Inflammatory macrophage treated with lipopolysaccharide for 4 hours (primary cell): ENCODE measurements at places on chromosomes 3 and 15.

DNA sequence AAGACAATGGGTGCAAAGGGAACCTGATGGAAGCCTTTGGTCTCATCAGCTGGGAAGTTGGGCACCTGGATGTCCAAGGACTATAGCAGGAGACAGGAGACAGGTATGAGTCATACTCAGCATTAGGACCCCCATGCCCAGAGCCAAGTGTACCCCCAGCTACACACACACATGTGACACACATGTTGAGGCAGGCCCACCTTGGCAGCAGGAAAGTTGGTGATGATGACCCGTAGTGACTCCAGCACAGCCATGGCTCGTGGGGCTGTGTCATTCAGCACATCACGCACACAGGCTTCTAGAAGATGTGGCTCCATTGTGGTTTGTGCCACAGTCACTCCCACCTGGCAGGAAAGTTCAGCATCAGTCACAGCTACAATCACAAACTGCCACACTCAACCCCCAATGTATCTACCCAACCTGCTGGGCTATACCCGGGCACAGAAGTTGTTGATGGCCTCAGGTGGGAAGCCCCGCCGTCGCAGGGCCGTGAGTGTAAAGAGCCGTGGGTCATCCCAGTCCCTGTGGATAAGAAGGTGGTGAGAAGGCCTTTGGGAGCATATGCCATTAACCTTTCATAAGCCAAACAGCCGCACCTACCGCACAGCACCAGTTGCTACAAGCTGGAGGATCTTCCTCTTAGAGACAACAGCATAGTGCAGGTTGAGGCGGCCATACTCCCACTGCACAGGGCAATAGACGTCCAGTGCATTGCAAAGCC is 5.2 kb upstream of the QRICH1 start:
- DNase-seq, result no peak

GRCh38 chr3:177822681-177823096 is 625.4 kb upstream of the TBL1XR1 start:
- DNase-seq, result no peak

- no peak for DNase-seq
These were observed 7.0 kb upstream of the VIPR1 start for GRCh38 chr3:42495393-42495792.

DNA sequence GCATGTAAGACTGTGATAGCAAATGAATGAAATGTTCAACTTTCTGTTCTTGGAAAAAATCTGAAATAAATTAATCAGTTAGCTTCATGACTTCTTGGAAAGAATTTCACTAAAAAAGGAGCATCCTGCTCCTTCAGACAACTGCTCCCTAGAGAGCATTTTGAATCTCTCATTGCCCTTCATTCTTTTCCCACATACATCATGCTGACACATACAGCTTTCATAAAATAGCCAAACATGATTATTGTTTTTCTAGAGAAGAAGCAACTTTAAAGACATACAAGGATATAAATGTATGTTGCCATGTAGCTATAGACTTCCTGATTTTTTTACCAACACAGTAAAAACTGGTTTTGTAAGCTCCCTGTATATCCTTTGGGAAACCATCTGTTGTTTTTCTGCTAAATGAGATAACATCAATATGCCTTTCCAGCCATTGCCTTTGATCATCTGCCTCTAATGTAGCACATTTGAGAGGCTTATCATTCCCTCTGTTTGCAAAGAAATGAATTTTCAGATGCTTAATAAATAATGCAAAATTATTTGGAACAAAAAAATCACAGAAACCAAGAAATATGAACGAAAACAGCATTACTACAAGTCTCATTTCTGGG is 248.2 kb upstream of the GPR149 start:
- DNase-seq, result no peak

GRCh38 chr15:78213956-78214355 is 20.4 kb downstream of the ACSBG1 start:
- DNase-seq, result no peak

GRCh38 chr3:23811919-23812318 is 6.2 kb downstream of the UBE2E1 start:
- peak; percentile 27 for DNase-seq

DNA sequence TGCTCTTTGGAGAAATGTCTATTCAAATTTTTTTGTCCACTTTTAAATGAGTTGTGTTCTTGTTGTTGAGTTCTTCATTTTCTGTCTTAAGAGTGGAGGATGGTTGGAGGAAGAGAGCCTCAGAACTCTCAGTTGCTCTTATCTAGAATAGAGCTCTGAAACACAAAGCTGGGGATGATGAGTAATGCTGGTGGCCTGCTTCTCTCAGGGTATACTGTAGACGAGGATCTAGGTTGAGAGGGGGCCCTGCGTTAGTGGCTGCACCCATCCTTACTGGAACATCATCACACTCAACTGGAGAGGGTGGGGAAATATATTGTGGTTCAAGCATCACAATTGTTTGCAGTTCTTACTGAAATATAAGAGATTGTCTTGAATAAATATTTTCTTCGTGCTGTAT is 1.8 kb downstream of the SPTSSB start:
- DNase-seq, result no peak

GRCh38 chr3:45509038-45509767 is 85.3 kb upstream of the LIMD1 start:
- no peak for DNase-seq

- DNase-seq, result peak; percentile 89
These were observed 29.5 kb upstream of the SNRK start for GRCh38 chr3:43256714-43257461.

- DNase-seq, result no peak
These were observed 690.1 kb upstream of the BCHE start for GRCh38 chr3:166527325-166527724.

GRCh38 chr3:194281766-194282165 is 69.4 kb downstream of the CPN2 start:
- DNase-seq, result no peak

GRCh38 chr3:111915905-111916304 is 56.8 kb downstream of the PHLDB2 start:
- no peak for DNase-seq

GRCh38 chr3:196962108-196962929 is 6.3 kb downstream of the PIGZ start:
- no peak for DNase-seq

DNA sequence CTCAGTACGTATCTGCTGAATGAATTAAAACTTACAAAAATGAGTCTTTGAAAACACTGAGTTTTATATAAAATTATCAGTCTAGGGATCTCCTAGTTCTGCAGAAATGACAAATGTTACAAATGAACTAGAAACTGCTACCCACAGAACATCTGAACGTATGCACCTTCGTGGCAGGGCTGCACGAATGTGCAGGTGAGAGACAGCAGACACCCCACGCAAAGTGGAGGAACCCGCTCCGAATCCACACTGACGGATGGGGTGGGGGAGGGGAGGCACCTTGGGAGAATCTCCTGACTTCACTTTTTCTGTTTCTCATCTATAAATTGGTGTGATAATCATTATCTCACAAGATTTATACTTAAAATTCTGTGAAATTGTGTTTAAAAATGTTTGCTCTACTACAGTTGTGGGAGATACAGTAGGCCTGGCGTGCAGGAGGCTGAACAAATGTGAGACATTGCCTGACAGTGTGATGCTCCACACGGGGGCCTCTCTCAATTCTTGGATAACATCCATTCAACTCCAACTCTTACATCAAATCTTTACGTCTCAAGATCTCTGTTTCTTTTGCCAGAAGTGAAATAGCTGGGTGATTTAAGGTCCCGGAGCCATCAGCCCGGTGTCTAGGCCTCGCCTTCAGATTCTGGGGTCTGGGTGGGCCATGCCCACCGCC is 86.9 kb downstream of the ATP10A start:
- no peak for DNase-seq

- DNase-seq, result no peak
These were observed 665.6 kb upstream of the CCDC54 start for GRCh38 chr3:106711650-106712049.

DNA sequence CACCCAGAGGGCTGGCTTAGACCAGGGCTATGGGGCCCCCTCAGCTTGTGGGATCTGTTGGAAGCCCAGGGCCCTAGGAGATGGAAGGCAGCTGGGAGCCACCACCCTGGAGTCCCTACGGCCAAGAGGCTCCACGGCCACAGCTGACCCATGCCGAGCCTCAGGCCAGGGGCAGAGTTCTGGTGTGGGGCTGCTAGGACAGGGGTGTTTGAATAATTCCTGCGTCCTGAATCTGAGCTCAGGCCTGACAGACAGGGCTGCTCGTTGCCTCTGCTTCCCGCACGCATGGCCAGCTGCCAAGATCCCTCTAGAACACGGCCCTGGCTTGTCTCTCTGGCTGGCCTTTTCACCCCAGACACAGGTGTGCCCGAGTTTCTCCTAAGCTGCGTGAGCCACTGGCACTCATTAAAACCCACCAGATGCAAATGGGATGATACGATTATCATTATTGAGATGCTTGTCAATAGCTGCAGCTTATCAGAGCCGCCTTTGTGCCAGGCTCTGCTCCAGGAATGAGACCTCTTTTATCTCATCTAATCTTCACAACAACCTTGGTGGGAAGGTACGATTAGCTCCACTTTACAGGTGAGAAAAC is 70.2 kb downstream of the EFCAB12 start:
- DNase-seq, result no peak

DNA sequence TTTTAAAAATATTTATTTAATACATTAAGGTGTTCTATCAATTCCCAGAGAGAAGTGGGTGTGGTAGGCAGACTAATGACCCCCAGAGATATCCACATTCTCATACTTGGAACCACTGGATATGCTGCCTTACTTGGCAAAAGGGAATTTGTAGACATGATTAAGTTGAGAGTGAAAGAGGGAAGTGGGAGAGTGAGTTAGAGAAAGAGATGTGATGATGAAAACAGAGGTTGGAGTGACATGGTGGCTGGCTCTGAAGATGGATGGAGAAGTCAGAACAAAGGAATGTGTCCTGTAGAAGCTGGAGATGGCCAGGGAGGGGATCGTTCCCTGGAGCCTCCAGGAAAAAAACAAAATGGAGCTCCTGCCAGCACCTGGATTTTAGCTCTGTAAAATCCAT is 32.0 kb downstream of the TNFAIP8L3 start:
- DNase-seq, result peak; percentile 57
